ENCODE measurements at places on chromosomes 5 and 9.

DNA sequence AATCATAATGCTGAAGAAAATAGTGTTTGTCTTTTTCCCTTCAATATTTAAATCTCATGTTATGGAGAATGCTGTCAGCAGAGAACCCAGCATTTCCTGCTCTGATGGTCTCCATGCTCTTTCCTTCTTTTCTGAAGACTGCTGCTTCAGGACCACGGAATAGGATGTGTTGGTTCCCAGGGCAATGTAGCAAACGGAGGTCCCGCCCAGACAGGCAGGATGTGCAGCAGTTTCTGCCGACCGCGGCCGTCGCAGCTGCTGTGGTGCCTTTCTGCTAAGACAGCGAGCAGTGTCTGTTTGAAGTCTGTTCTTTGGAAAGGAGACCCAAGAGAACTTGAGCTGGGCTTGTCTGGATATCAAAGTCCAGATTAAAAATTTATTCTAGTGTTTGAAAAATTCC, 654.3 kb downstream of the CCDC171 start:
- no peak for DNase-seq

DNA sequence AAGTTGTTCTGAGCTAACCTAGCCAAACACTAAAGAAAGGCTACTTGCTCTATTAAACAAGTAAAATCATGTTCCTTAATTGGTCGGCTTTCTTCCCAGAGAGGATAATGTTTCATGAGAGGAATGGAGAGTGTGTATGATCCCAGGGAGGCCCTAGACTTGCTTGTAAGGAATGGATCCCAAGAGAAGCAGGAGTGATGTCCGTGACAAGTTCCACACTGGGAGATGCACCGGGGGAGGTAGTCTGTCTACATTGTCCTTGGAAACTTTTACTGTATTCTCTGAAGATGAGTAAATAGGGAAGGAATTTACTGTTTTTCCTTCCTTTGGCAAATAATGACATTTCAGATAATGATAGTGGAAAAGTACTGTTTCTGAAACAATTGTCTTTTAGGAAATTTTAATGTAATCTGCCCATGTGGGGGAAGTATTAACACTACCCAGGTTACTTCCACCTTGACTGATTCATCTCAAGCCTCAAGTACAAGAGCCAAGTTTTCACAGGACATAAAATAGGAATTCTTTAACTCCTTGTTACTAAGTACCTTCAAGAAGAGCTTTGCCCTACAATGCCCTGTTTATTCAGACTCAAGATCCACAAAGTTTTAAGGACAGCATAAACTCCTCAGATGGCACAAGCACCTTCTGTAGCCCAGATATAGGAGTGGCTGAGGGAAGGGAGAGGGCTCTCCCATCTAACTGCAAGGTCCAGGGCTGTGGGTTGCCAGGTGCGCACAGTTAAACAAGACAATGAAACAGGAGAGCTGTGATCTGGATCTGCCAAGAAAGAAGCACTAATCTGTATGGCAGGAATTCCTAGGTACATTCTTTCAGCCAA, 152.1 kb downstream of the GNA14 start:
- DNase-seq = peak; percentile 79

- no peak for DNase-seq
These were observed 84.7 kb downstream of the NR3C1 start for GRCh38 chr5:143318833-143319232.

GRCh38 chr9:113695440-113695851, 180.7 kb upstream of the ZNF618 start:
- DNase-seq = no peak

DNA sequence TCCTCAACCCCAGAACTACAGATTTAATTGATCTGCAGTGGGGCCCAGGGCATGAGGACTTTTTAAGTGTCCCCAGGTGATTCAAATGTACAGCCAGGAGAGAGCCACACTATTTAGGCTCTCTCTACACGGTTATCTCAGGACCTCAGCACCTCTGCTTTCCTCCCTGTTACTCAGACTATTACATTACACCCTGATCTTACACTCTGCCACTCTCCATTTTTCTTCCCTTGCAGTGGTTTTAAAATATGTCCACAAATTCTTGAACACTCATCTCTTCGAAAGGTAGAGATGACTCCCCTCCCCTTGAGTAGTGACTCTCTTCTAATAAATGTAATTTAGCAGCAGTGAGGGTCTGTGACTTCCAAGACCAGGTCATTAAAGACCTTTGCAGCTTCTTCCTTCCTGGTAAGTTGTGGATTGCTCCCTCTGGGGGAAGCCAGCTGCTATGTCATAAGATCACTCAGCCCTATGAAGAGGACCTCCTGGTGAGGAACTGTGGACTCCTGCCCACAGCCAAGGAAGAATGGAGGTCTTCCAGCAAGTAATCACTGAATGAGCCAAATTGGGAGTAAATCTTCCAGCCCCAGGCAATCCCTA, 87.5 kb upstream of the SSBP2 start:
- no peak for DNase-seq

GRCh38 chr5:131218392-131218791, 45.5 kb upstream of the CDC42SE2 start:
- DNase-seq = no peak

DNA sequence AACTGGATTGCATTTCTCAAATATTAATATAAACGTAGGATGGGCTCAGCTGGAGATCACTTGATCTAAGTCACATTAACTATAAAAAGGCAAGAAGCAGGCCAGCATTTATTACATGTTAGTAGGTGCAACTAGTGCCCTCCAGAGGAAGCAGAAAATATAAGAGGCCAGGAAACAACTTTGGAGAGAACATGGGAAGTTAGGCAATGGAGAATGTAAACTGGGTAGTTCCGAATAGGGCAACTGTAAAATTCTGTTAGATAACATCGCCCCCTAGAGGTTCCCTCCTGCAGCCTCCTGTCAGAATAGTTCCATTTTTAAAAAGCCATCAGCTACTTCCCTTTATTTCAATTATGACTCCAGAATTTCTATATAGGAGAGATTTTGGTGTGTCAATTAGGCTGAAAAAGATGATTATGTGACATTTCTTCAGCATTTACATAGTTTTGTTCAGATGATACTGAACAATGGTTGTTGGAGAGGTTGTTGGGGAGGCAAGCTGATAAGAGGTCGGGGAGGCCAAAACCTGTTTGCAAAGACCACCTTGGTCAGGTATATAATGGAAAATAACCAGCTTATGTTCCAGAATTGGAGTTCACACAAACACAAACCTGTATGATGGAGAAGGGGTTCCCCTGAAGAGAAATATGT, 22.4 kb downstream of the CCL28 start:
- DNase-seq = peak; percentile 91

DNA sequence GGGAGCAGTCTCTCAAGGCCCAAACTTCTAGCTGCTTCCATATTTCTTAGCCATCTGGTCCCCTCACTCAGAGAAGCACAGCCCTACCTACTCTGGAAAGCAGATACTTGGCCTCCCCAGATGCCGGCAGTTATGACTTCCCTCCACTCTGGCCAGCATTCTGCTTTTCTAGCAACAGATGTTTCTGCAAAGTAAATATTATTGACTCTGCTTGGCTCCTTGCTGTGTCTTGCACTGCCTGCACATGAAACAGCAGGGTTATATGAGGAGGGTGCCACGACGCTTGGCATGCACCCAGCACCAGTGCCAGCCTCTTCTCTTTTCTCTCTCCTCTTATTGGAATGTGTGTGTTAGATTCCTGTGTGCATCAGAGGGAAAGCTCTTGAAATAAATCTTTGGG, 99.7 kb downstream of the ARHGAP26 start:
- DNase-seq = peak; percentile 26

- no peak for DNase-seq
These were observed 2.7 kb upstream of the CNOT6 start for GRCh38 chr5:180491496-180491895.

DNA sequence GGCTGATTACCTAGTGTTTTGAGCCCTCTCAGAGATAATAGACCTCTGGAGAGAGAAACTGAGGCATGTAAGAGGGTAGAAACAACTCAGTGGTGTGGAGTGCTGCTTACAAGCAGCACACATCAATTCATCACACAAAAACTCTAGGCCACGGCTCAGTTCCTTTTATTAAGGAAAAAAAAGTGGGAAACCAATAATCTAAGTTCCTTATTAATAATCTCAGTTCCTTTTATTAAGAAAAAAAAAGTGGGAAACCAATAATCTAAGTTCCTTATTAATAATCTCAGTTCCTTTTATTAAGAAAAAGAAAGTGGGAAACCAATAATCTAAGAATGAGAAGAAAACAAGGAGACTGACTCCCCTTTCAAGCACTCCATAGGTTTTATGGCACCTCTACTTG, 28.0 kb downstream of the TXNDC8 start:
- DNase-seq = no peak
